Activated T-cell treated with anti-CD3 and anti-CD28 coated beads, Interleukin-2, amount 50 U/mL, for 72 hours (primary cell): ENCODE measurements at places on chromosomes 2 and 18. TPM values are rescaled to one million over a fixed set of nuclear protein-coding genes. Genes with fewer than 3 reads are reported as not detected.

GRCh38 chr18:9328776-9329175, 5.8 kb upstream of the TWSG1 start:
- DNase-seq, result no peak

GRCh38 chr2:206584323-206585116, 57.8 kb upstream of the FAM237A start:
- no peak for DNase-seq

DNA sequence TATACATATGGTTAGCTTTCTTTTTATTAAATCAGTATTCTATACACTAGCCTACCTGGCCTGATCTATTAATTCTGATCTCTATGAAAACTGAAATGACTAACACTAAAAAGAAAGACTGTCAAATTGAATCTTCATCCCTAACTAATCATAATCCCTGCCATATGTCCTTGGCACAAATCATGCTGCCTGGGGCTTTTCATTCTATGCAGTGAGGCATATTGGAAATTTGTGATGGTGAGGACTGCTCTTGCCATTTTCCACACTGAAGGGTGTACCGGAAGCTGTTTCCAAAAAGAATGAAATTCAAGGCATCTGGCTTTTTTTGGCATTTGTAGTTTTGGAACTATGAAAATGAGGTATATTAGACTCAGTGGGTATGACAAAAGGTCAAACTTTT, 39.7 kb downstream of the RAPGEF4 start:
- no peak for DNase-seq

GRCh38 chr2:237702441-237703391, 75.3 kb downstream of the LRRFIP1 start:
- peak; percentile 54 for DNase-seq

DNA sequence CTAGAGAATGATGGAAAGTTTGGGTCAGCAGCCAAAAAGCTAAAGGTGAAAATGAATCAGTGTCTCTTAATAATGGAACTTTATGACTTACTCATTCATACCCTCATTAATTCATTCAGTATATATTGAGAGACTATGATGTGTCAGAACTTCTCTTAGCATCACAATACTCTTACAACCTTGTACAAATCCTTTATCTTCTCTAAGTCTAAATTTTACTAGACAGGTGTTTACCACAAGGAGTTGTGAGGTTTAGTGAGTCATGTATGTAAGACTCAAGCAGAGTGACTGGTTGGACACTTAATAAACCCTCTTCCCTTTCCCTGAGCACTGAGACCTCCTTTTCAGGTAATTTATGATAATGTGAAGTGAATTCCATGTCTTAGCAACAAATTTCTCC, 129.6 kb downstream of the PPP1R1C start:
- no peak for DNase-seq

DNA sequence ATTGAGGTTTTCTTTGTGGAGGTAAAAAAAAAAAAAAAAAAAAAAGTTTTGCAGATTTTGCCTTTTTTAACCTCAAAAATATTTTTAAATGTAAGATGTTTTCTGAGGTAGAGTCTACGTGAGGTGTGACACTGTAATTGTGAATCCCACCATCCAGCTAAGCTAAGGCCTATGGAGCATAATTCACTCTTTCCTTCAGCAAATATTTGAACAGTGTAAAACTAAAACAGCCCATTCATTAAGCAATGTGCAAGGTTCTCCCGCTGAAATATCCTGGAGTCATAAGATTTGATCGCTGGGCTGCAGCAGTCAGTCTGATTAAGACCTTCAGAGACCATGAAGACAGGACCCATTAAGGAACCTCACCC, 105.1 kb downstream of the HNRNPLL start:
- no peak for DNase-seq

GRCh38 chr2:211598238-211598637, 940.4 kb downstream of the ERBB4 start:
- DNase-seq, result no peak

DNA sequence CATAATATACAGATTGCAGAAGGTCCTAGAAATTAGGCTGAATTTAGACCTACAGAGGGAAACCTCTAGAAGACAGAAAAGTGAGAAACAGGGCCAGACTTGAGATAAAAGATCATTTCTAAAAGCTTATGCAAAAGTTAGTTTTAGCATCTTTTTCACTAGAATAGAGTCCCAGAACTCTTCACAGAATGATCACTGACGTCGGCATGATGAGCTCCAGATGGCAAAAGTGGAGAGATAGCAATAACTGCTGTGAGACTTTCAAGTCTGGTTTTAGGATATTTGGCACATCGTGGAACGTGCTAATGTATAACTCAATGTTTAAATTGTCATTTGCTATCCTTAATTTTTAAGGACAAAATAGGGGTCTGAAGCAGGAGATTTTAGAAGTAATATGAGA, 1050.7 kb upstream of the CELF4 start:
- DNase-seq, result no peak

DNA sequence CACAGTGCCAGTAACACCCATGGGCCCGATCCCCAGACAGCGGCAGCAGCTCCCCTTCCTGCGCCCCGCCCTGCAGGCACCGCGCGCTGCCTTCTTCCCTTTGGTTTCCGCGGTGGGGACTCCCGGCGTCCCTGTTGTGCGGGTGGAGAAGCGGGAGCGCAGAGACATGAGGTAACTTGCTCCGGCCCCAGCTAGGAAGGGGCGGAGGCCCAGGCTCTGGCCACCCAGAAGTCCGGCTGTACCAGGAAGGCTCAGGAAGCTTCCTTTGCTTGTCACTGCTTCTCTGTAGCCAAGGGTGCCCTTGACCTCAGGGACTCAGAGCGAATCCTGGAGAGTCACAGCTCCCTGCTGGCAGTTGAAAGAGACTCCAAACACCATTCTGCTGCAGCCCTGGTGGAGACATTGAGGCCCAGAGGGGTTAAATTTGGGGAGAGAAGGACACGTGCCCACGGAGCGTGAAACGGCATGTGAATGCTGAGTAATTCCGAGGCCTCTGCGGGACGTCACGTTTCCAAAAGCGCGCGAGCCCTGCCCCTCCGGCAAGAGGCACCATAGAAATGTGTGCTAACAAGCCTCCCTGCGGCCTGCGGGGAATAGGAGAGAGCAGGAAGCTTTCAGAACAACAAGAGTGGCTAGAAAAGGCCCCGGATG, 6.7 kb upstream of the ADCY3 start:
- DNase-seq, result peak; percentile 53

GRCh38 chr18:39721712-39722111, 2156.1 kb upstream of the CELF4 start:
- DNase-seq, result no peak

- DNase-seq, result no peak
Observed at GRCh38 chr2:42172566-42172965, 3.4 kb downstream of the EML4 start.

DNA sequence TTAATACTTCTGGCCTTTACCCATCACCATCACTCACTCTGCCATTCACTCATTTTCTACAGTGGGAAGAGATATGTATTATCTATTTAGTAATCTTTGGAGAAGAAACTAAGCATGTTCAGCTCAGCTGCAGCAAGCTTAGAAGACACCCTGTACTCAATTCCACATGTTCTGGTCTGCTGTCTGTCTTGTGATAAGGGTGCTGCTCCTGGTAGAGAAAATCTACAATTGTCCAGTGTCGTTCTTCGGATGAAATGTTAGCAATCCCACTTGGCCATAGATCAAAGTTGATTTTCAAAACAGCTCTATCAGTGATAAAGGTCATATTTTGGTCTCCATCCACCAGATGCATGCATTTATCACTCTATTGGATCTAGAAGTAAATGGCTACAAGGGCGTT, 337.1 kb downstream of the LRRTM4 start:
- DNase-seq, result no peak

GRCh38 chr2:120735746-120736170, at the start of gene GLI2:
Gene GLI2 (plus strand): TSS chr2:120735868. CDS start chr2:120797321, 61,453 bp downstream.
- DNase-seq, result peak; percentile 63

DNA sequence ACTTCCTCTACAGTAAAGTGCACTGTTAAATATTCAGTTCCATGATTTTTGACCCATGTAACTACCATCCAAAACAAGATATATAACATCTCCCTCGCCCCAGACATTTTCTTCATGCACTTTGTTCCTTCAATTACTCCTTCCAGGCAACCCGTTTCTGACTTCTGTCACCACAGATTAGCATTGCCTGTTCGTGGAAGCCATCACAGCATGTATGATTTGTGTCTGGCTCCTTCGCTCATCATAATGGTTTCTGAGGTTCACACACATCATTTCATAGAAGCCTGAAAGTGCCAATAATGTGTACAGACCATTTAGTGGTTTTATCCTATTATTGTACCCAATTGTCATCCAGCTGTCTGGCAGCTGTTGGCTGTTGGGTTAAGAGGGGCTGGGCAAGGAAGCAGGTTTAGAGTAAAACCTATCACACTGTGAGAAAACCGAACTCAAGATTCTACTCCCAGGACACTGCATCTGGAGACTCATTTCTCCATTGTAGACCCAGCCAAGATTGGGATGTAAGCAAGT, 16.1 kb downstream of the ARHGAP28 start:
- DNase-seq, result no peak

GRCh38 chr2:138503087-138503442, 1.5 kb downstream of the SPOPL start:
- no peak for DNase-seq

DNA sequence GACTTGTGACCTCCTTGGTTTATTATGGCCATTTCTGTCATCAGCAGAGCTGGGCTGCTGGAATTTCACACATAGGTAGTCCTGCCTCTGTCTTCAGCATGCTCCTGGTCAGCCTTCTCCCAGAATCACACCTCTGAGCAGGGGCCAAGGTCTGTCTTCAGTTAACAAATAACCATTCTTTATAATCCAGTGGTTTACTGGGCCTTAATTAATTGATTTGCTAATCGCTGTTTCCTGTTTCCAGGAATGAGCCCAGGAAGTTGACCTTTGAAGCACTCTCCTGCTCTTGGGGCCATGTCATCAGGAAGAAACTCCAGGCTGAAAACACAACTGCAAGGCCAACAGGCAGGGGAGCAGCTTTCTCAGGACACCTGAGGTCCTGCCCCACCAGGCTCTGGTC, 278.5 kb downstream of the SRBD1 start:
- DNase-seq, result no peak

GRCh38 chr2:167264380-167264779, 376.1 kb downstream of the XIRP2 start:
- no peak for DNase-seq

The ITGB1BP1 gene
- total RNA-seq, result 132 TPM

The GPR35 gene
- 50.7 TPM for total RNA-seq

The CYS1 gene
- total RNA-seq, result 0.46 TPM

The ERFE gene
- 0.60 TPM for total RNA-seq

The ATOH8 gene
- not detected for total RNA-seq

The CCBE1 gene
- total RNA-seq, result 0.81 TPM

The TUBB8B gene
- total RNA-seq, result not detected

The ARHGAP28 gene
- total RNA-seq, result not detected
